ENCODE measurements at places on chromosomes 7 and 10.

- DNase-seq = no peak
Measured at GRCh38 chr10:109963439-109963838, 40.1 kb upstream of the XPNPEP1 start.

DNA sequence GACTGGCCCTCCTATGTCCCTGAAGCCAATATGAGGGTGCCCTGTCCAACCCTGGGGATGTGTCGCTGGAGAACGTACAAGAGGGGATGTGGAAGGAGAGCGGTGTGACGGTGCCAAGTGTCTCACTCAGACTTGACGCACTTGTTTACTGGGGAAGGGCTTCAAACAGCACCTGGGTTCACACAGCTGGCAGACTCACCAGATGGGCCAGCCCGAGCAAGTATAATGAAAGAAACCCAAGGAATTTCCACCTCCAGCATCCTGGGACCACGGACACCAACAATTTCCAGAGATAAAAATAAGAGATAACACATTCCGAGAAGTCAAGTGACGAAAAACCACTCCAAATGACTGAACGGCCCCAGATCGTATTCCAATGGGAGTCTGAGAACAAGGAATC lies 5.3 kb downstream of the ATP5MF start:
- no peak for DNase-seq

DNA sequence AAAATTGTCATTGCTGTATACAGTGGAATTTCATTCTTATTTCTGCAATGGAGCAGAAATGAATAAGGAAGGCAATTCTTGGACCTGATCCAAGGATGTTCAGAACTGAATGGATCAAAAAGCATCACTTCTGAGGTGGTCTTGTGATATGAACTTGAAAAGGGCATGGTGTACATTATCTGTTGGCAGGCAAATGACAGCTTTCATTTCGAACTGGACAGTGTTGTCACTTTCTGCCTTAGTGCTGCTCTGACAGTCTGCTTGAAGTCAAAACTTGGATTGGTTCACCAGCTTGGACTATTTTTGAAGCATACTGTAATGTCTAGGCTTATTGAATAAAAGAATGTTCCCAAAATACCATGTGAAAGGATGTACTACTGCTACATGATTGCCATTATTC lies 52.0 kb downstream of the VCL start:
- no peak for DNase-seq

- DNase-seq = no peak
Measured at GRCh38 chr7:124085179-124085578, 52.3 kb upstream of the TMEM229A start.

GRCh38 chr10:42960991-42961795 lies 115.7 kb upstream of the RET start:
- DNase-seq = no peak

- DNase-seq = no peak
Measured at GRCh38 chr10:70791386-70792039, 6.3 kb upstream of the TBATA start.

DNA sequence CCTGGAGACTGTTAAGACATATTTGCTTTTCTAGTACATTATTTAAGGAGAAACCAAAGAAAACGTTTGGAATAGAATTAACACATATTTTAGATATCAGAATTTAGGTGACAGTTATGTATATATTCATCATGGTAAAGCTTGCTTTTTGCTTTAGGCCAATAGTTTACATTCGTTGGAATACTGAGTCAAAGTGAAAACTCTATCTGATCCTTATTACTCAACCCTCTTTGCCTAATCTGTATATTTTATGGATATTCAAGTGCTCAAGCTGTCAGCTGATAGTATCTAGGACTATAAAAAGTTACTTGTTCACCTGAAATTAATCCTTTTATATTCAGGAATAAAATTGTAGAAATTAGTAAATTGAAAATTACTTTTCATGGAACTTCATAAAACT lies 61.1 kb downstream of the VPS50 start:
- no peak for DNase-seq

GRCh38 chr10:88385601-88386203 lies 197.4 kb downstream of the RNLS start:
- DNase-seq = no peak

DNA sequence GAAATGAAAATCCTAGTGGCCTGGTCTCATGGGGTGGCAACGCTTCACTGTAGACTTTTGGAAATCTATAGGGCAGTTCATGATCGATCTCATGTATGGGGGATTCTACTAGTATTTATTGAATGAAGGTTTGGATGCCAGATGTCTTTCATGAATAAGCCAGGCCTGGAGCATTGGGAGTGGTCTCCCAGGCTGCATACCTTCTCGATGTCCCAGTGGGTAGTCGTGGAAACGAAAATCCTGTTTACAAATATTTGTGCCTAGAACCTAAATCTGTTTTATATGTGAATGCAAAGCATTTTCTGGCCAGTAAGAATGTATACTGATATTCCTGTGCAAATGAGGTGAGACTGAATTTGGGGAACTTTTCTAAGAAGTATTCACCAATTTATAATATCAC lies 105.0 kb upstream of the C1QL3 start:
- no peak for DNase-seq

- DNase-seq = no peak
Measured at GRCh38 chr10:118332948-118333710, 9.0 kb downstream of the FAM204A start.

DNA sequence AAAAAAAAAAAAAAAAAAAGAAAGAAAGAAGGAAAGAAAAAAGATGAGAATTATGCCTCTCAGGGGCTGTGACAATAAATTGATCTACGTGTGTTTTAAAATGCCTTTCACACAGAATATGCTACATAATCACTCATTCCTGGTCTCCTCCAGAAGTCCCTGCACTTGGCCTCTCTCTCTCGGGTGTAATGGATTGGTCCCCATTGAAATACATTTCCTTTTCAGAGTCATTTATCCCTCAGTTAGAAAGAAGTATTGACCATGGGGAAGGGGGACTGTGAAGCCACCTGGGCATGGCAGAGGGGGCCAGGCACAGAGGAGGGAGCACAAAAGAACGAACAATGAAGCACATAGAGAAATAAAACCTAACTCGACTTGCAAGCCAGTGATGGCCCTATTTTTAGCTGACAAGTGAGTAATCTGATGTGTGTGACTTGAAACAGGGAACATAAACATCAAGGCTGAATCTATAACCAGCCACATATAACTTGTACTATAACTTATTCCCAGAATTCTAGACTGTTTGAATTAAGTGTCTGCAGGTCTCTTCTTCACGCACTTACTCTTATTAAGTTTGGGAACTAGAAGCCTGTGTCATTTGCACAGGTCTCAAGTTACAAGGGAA lies 490.8 kb downstream of the KCNMA1 start:
- no peak for DNase-seq

- no peak for DNase-seq
Measured at GRCh38 chr7:107993891-107994291, 9.1 kb downstream of the LAMB1 start.

- DNase-seq = no peak
Measured at GRCh38 chr10:93272884-93273675, 199.4 kb downstream of the CYP26A1 start.

- no peak for DNase-seq
Measured at GRCh38 chr7:54565432-54565831, 23.3 kb downstream of the VSTM2A start.

DNA sequence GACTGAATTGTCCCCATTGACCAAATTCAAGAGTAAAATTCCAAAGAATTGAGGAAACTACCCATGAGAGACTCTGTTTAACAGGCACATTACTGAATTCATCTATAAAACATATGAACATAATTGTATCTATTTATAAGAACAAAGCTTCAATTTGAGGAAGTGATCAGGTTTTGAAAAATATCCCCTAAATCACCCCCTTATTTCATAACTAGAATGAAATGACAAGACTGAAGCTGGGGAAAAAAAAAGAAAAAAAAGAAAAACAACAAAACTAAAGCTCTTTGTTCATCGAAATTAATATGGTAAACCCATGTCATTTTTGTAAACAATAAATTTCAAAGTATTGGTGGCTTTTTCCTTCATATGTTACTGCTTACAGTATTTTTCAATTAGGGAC lies 184.9 kb upstream of the SEMA3A start:
- DNase-seq = no peak

DNA sequence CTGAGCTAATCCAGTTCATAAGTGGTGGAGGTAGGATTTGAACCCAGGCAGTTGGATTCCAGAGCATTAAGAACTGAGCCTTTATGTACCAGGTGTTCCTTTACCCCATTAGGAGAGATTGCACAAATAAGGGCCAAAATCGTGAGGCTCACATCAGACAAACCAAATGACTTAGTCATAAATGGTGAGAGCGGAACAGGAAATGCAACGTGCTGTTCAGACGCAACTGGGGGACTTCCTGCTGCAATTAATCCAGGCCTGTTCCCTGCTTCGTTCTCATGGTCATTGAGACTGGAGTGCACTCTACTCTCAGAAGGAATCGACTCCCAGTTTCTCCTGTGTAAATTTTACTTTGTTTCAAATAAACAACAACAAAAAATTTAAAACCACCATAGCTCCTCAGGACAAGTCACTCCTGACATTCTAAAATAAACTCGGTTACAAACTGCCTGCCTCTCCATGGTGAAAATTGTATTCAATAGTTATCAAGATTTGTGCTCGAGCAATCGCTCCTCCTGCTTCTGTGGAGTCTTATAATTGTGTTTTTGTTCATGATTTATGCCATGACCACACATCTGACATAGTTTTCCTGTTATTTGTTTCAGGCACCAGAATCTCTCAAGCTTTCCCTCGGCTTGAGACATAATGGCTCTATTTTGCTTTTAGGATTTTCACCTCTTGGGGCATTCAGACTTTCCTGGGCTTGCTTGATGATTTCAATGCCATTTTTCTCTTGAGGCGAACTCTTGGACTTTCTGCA lies 115.3 kb upstream of the BMPER start:
- no peak for DNase-seq
